ENCODE measurements at places on chromosomes 5 and 9.

DNA sequence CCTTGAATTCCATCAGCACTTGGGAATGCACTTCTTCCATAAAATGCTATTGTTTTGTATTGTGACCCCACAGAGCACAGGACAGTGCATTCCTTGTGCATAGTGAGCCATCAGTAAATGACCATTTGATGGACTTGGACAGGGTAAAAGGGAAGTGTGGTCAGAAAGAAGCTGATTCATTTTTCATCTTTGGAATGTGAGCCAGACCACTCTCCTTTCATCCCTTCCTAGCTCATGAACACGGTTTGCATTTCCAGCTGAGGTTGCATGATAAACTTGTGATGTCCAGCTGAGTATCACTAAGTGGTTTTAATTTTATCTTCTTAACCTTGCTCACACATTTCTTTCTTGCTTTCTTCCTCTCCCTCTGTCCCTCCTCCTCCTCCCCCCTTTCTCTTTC, 101.3 kb downstream of the NUDT12 start:
- H3K36me3 ChIP-seq: no peaks in the 10 kb centered on the region
- H3K27me3 ChIP-seq: no peaks in the 10 kb centered on the region
- no peaks in the 10 kb centered on the region for H3K4me1 ChIP-seq
- no peak overlapping the region for H3K4me3 ChIP-seq

DNA sequence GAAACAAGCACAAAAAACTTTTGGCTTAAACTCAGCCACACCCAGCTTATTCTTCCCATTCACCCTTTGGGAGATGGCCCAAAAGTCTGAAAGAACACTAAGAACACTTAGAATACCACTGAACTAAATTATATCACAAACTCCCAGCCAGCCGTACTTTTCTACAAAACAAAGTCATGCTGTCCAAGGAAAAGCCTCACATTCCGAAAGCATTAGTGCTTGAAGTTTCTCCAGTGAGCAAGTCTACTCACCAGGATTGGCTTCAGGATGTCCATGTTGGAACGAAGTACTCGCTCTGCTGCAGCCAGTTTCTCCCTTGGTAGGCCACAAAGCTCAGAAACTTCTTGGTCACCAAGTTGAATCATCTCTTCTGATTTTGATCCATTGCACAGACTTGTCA, 69.7 kb downstream of the ABCA1 start:
- DNase-seq: no peak
- no peaks in the 10 kb centered on the region for H3K27me3 ChIP-seq
- no peak overlapping the region for H3K27ac ChIP-seq
- peaks cover 7% of the 10 kb centered on the region for H3K36me3 ChIP-seq
- peaks cover 55% of the 10 kb centered on the region for H3K4me1 ChIP-seq

DNA sequence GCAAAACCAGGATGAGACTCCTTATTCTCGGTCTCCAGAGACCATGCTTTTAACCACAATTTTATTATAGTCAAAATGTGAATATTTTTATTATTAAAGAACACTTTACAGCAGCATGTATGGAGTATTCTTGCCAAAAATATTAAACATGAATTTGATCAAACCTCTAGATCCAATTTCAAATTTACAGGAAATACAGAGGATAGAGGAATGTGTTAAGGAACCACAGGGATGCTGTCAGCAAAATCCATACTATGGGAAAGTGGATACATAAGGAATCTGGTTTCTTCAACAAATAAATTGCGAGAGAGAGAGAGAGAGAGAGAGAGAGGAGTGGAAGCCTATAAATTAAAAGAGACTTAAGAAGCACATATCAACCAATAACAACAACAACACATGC, 348.2 kb upstream of the NUDT12 start:
- no peaks in the 10 kb centered on the region for H3K36me3 ChIP-seq
- DNase-seq: no peak
- no peaks in the 10 kb centered on the region for H3K4me1 ChIP-seq
- no peak overlapping the region for H3K4me3 ChIP-seq
- no peaks in the 10 kb centered on the region for H3K27me3 ChIP-seq
- no peak overlapping the region for H3K27ac ChIP-seq

DNA sequence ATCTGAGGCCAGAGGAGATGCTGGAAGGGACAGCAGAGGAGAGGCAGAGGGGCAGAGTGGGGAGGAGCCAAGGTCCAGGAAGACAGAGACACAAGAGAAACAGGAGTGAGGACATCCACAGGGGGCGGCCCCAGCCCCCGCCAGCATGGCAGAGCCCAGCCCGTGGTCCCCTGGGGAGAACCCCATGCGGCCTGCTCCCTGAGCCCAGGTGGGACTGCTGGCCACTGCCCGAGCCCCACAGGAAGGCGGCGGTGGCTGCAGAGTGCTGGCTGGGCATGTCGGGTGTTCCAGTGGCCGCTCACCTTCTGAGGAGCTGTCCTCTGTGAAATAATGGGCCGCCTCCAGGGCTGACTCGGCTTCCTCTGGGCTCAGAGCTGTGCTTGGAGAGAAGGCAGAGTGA, 8.9 kb upstream of the MRNIP start:
- H3K36me3 ChIP-seq: peaks cover 27% of the 10 kb centered on the region
- H3K27me3 ChIP-seq: no peaks in the 10 kb centered on the region
- no peak for DNase-seq
- no peak overlapping the region for H3K27ac ChIP-seq
- H3K4me3 ChIP-seq: no peak overlapping the region

DNA sequence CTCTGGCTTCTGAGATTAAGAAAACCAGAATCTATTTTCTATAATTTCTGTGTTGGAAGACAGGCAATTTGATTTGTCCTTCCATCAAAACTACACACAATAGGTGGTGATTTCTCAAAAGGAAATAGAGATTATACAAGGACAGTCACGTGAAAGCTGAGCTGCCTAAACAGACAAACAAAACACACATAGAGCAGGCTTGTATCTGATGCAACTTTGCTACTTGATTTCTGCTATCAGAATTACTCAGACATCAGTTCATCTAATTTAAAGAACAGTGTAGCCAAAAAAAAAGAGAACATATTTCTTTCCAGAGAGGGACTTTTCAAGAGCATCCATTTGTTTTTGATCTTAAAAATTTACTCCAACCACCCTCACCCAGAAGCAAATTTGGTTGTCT, 2128.3 kb upstream of the C9orf72 start:
- H3K36me3 ChIP-seq: no peaks in the 10 kb centered on the region
- H3K27ac ChIP-seq: no peak overlapping the region
- H3K4me3 ChIP-seq: no peak overlapping the region
- H3K27me3 ChIP-seq: no peaks in the 10 kb centered on the region
- DNase-seq: no peak
- no peaks in the 10 kb centered on the region for H3K4me1 ChIP-seq

- no peak overlapping the region for H3K27ac ChIP-seq
- H3K4me1 ChIP-seq: peaks cover 1% of the 10 kb centered on the region
- H3K27me3 ChIP-seq: no peaks in the 10 kb centered on the region
Observed at GRCh38 chr5:139140591-139141071, 57.5 kb downstream of the SIL1 start.

GRCh38 chr5:137320056-137321045, 178.8 kb downstream of the SPOCK1 start:
- H3K27me3 ChIP-seq: peaks cover 40% of the 10 kb centered on the region
- peak; percentile 30 for DNase-seq
- H3K4me1 ChIP-seq: no peaks in the 10 kb centered on the region
- no peak overlapping the region for H3K4me3 ChIP-seq
- H3K27ac ChIP-seq: no peak overlapping the region
- H3K36me3 ChIP-seq: no peaks in the 10 kb centered on the region

GRCh38 chr9:135908754-135909204, 1.4 kb upstream of the CAMSAP1 start:
- peaks cover 51% of the 10 kb centered on the region for H3K36me3 ChIP-seq
- H3K27ac ChIP-seq: peak overlapping the region; percentile 93
- H3K4me1 ChIP-seq: peaks cover 27% of the 10 kb centered on the region
- no peak for DNase-seq
- peak overlapping the region; percentile 75 for H3K4me3 ChIP-seq

DNA sequence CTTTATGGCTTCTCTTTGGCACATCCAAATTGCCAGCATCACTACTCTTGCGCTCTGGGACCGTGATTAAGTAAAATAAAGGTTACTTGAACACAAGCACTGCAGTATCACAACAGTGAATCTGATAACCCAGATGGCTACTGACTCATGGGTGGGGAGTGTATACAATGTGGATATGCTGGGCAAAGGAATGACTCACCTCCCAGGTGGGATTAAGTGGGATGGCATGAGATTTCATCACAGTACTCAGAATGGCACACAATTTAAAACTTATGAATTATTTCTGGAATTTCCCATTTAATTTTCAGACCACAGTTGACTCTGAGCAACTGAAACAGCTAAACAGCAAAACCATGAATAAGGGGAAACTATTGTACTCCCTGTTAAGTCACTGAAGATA, 4.3 kb downstream of the GFM2 start:
- no peak overlapping the region for H3K4me3 ChIP-seq
- no peak overlapping the region for H3K27ac ChIP-seq
- peaks cover 15% of the 10 kb centered on the region for H3K4me1 ChIP-seq
- H3K36me3 ChIP-seq: peaks cover 11% of the 10 kb centered on the region

DNA sequence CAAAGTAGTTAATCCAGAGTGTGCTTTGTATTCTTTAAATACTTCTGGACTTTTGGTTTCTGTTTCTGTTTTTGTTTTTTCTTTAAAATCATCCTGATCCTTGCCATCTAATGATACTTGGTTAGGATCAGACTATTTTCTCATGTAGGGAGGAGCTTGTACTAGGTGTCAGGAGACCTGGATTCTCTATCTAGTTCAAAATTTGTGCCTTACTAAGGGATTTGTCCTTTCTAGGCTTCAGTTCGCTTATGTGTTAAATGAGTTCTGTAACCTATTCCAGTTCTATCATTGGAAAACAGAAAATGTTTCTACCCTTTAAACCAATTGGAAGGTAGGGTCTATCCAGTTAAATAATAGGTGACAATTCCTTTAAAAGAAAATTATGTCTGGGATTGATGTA, 3.3 kb upstream of the MEF2C start:
- no peak overlapping the region for H3K27ac ChIP-seq
- no peaks in the 10 kb centered on the region for H3K36me3 ChIP-seq
- peaks cover 8% of the 10 kb centered on the region for H3K4me1 ChIP-seq
- H3K4me3 ChIP-seq: no peak overlapping the region
- peaks cover 57% of the 10 kb centered on the region for H3K27me3 ChIP-seq

- H3K27me3 ChIP-seq: no peaks in the 10 kb centered on the region
- H3K4me1 ChIP-seq: peaks cover 8% of the 10 kb centered on the region
- H3K36me3 ChIP-seq: no peaks in the 10 kb centered on the region
- no peak for DNase-seq
Observed at GRCh38 chr5:40871177-40871576, 30.0 kb downstream of the CARD6 start.

GRCh38 chr5:137843676-137844299, 23.9 kb upstream of the MYOT start:
- no peak overlapping the region for H3K4me3 ChIP-seq
- no peaks in the 10 kb centered on the region for H3K4me1 ChIP-seq

DNA sequence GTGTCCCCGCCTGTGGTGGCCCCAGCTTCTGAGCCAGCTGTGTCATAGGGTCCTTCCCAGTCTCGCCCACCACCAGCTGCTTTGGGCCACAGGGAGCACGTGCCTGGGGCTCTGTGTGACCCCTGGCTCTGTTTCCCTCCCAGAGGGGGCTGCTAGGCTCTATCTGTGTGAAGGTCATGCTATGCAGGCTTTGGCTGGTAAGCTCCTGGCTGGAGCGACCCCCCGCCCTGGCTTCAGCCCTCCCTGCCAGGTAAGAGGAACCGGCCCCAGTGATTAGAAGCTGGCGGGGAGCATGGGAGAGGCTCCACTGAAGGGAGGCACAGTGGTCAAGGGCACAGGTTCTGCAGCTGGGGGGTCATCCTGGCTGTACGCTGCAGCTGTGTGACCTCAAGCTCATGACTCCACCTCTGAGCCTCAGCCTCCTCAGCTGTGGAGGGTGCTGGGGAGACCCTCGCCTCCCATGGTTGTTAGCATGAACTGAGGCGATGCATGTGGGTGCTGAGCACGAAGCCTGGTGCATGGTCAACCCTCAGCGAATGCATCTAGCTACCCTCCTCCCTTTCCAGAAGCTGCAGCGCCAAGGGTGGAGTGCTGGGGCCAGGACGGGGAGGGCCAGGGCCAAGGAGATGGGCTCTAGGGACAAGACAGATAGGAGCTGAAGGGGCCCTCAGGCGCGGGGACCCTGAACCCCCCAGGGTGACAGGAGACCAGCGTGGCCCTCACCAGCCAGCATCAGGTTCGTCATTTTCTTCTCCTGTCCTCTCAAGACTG, 163.8 kb upstream of the MVB12B start:
- H3K36me3 ChIP-seq: no peaks in the 10 kb centered on the region
- H3K27me3 ChIP-seq: peaks cover 23% of the 10 kb centered on the region
- H3K27ac ChIP-seq: no peak overlapping the region

DNA sequence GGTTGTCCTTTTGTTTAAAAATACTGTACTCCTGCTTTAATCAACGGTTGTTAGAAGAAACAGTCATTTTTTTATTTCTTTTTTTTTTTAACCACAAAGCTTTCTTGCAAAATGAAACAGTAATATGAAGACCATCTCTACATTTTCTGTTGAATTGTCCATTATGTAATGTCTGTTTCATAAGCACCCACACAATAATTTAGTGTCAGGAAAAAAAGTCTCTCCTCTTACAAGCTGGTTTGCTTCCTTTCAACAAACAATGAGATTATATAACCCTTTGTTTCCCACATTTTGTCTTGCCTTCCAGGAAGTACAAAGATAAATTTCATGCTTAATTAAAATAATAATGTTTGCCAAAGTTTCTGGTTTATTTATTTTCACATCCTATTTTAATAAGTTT, 16.7 kb downstream of the CTNNAL1 start:
- peaks cover 10% of the 10 kb centered on the region for H3K36me3 ChIP-seq
- no peak overlapping the region for H3K4me3 ChIP-seq
- no peak overlapping the region for H3K27ac ChIP-seq

GRCh38 chr5:158344376-158344775, 485.4 kb upstream of the CLINT1 start:
- H3K4me3 ChIP-seq: no peak overlapping the region
- no peaks in the 10 kb centered on the region for H3K36me3 ChIP-seq
- H3K27ac ChIP-seq: no peak overlapping the region
- H3K27me3 ChIP-seq: peaks cover 3% of the 10 kb centered on the region

DNA sequence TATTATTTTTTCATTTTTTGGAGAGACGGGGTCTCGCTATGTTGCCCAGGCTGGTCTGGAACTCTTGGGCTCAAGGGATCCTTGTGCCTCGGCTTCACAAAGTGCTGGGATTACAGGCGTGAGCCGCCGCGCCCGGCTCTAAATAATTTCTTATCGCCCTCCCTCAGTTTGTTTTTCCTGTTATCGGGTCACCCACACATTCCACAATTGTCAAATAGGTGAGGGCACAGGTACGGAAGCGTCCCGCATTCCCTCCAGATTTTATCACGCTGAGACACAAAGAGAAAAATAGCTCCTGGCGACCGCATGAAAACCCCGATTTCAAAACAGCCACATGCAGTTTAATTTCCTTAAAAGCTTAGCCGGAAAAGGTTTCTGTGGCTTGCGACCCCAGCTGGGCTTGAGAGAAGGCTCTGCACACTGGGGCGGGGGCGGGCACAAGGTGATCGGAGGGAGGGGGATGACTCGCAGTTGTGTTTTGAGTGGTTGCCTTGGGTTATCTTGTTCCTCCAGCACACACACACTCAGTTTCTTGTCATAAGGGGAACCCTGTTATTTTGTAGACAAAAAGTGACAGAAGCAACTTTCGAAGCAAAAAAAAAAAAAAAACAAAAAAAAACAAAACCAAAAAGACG, 717 bp upstream of the IQGAP2 start:
- no peaks in the 10 kb centered on the region for H3K36me3 ChIP-seq
- H3K4me1 ChIP-seq: peaks cover 4% of the 10 kb centered on the region
- H3K4me3 ChIP-seq: peak overlapping the region; percentile 95
- peak; percentile 12 for DNase-seq
- H3K27me3 ChIP-seq: peaks cover 7% of the 10 kb centered on the region

- no peak for DNase-seq
- peaks cover 41% of the 10 kb centered on the region for H3K27me3 ChIP-seq
- H3K36me3 ChIP-seq: peaks cover 21% of the 10 kb centered on the region
- no peak overlapping the region for H3K4me3 ChIP-seq
Observed at GRCh38 chr9:123702483-123702882, 227.4 kb downstream of the DENND1A start.

All from progenitor cell of endocrine pancreas (in vitro differentiated cells).